ENCODE measurements at places on chromosomes 1 and 21.

DNA sequence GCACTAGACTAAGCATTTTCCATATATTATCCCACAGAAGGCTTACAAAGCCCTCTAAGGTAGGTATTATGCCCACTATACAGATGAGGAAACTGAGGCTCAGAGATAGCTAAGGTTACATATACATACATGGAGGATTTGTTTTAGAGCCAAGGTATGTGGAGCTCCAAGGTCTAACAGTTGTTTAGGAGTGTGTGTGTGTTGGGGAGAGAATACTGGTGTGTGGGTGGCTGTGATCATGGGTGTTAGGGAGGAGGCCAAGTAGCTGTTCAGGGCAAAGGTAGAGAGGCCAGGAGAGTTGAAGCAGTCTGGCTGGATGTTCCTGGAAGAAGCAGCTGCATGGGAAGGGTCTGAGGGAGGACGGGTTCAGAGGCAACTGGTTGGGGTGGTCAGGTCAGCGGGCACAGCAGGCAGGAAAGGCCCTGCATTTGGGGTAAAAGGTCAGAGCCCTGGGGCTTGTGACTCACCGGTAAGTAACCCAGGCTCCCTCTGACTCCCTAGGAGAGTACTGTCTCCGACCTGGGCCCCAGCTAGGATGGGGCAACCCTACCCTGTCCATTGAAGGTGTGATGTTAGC lies 5.1 kb upstream of the LDLRAP1 start:
- H3K27ac ChIP-seq = no peak overlapping the region
- DNase-seq = no peak
- H3K4me1 ChIP-seq = no peaks in the 10 kb centered on the region
- H3K4me3 ChIP-seq = no peak overlapping the region
- no peaks in the 10 kb centered on the region for H3K27me3 ChIP-seq
- H3K36me3 ChIP-seq = no peaks in the 10 kb centered on the region

DNA sequence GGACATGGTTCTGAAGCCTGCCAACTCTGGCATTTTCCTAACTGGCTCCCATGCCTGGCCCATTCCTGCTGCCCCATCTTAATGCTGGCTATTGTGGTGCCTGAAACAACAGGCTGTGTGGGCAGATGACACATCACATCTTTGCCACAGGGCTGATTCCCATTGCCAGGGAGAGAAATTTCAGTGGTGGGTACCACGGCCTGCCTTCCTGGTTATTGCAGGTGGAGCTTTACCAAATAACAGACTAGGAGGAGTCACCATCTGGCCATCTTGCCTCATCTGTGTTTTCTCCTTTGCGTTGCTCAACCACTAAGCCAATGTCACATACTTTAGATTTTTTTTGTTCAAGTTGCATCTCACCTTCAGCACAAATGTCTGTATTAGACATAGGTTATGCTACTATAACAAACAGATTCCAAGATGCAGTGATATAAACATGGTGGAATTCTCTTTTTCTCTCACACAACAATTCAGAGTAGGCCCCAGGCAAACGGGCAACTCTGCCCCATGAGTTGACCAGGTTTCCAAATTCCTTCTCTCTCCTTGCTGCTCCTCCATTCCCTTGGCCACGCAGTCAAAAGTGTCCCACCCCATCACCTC lies 14.1 kb downstream of the CDA start:
- H3K27ac ChIP-seq = no peak overlapping the region
- no peaks in the 10 kb centered on the region for H3K27me3 ChIP-seq
- no peaks in the 10 kb centered on the region for H3K36me3 ChIP-seq
- H3K4me1 ChIP-seq = no peaks in the 10 kb centered on the region
- no peak overlapping the region for H3K4me3 ChIP-seq
- DNase-seq = no peak

GRCh38 chr1:223621312-223621734 lies 44.2 kb downstream of the CAPN8 start:
- no peak for DNase-seq
- no peak overlapping the region for H3K27ac ChIP-seq
- no peaks in the 10 kb centered on the region for H3K4me1 ChIP-seq
- H3K27me3 ChIP-seq = no peaks in the 10 kb centered on the region
- no peak overlapping the region for H3K4me3 ChIP-seq

- H3K27me3 ChIP-seq = no peaks in the 10 kb centered on the region
- no peak overlapping the region for H3K27ac ChIP-seq
- no peaks in the 10 kb centered on the region for H3K36me3 ChIP-seq
- no peak for DNase-seq
- no peak overlapping the region for H3K4me3 ChIP-seq
These were observed 31.6 kb downstream of the ADCY10 start for GRCh38 chr1:167882376-167882775.

DNA sequence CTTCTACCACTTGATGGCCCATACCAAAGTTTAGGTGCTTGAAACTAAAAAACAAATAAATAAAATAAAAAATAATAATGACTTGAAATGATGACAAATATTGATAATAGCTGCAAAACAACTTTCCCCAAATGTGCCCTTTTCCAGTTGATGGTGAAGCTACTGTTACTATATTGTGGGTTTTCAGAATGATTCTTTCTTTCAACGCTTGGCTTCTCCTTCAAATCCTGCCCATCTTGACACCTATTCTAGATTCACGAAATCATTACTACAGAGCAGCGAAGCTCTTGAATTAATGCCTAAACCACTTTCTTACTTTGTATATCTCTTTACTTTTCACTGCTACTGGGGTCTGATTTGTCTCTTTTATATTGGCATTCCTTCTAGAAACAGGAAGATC lies 9.2 kb upstream of the C1orf141 start:
- no peak overlapping the region for H3K4me3 ChIP-seq
- H3K27ac ChIP-seq = no peak overlapping the region
- no peaks in the 10 kb centered on the region for H3K4me1 ChIP-seq

- H3K27ac ChIP-seq = no peak overlapping the region
- H3K4me3 ChIP-seq = no peak overlapping the region
- no peaks in the 10 kb centered on the region for H3K36me3 ChIP-seq
- peaks cover 4% of the 10 kb centered on the region for H3K4me1 ChIP-seq
These were observed 1.6 kb downstream of the STPG1 start for GRCh38 chr1:24411963-24412362.

- H3K36me3 ChIP-seq = no peaks in the 10 kb centered on the region
- H3K4me1 ChIP-seq = peaks cover 3% of the 10 kb centered on the region
- H3K27ac ChIP-seq = peak overlapping the region; percentile 96
These were observed 108.7 kb downstream of the LTN1 start for GRCh38 chr21:28883931-28884330.
